ENCODE measurements at places on chromosomes 1 and 21.

DNA sequence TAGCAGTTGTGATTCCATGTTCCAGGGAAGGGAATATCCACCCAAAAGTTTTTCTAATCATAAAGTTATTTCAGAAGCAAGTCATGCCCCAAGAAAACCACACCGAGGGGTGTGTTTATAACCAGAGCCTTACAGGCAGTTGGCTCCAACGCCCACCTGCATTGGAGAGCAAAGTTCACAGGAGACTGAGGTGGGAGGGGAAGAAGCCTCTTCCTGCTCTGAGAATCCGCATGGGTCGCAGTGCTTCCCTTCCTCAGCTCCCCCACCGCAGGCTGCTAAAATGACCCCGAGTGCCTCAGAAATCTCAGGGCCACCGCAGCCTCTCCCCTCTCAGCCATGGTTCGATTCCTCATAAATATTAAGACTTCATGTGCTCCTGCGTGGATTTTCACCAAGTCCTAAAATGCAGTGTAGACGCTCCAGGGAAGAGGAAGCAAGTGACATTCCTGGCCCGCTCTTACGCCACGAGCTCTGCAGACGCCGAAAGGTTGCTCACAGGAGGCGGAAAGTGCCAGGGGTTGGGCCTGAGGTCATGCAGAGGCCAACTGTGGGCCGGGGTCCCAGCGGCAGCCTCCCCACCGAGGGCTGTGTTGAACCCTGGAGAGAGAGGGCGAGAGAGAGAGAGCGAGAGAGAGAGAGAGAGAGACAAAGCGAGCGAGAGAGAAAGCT, 13.4 kb upstream of the SPSB1 start:
- no peak for DNase-seq

DNA sequence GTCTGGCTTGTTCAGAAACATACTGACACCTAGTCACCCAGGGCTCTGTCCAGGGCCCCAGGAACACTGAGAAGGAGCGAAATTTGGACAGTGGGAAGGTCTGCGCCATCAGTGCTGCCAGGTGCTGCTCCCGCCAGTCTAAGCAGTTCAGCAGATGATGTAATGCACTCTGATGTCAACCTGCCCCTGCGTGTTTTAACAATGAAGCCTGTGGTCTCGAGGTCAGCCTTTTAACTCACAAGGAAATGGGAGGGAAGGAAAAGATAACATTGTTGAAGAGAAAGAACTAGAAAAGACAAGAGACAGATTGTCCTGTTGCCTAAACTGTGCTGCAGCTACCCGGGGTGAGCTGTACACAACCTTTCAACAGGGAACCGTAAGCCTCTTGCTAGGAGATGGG, 126.6 kb upstream of the IFFO2 start:
- no peak for DNase-seq

DNA sequence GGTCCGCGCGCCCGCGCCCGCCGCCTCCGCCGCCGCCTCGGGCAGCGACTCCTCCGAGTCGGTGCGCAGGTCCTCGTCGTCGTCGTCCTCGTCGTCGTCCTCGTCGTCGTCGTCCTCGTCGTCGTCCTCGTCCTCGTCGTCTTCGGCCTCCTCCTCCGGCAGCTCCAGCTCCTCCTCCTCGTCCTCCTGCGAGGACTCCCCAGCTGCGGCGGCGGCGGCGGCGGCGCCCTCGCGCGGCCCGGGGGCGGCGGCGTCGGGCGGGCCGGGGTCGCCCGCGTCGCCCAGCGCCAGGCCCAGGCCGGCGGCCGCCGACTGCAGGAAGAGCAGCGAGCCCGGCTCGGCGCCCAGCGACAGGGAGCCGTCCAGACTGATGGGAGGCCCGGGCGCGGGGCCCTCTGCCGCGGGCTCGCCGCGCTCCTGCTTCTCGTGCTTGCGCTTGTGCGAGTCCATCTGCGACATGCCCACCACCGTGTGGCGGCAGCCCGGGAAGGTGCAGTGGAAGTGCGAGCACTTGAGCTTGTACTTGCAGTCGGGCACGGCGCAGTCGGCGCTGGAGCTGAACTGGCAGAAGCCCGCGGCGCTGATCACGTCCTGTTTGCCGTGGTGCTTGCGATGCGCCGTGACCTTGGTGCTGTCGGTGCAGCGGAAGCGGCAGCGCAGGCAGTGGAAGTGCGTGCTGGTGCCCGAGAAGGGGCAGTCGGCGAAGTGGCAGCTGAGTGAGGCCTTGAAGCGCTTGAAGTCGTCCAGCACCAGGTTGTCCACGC, 157.3 kb downstream of the CASZ1 start:
- DNase-seq: no peak

- no peak for DNase-seq
Observed at GRCh38 chr1:185969028-185969427, 234.8 kb downstream of the HMCN1 start.

DNA sequence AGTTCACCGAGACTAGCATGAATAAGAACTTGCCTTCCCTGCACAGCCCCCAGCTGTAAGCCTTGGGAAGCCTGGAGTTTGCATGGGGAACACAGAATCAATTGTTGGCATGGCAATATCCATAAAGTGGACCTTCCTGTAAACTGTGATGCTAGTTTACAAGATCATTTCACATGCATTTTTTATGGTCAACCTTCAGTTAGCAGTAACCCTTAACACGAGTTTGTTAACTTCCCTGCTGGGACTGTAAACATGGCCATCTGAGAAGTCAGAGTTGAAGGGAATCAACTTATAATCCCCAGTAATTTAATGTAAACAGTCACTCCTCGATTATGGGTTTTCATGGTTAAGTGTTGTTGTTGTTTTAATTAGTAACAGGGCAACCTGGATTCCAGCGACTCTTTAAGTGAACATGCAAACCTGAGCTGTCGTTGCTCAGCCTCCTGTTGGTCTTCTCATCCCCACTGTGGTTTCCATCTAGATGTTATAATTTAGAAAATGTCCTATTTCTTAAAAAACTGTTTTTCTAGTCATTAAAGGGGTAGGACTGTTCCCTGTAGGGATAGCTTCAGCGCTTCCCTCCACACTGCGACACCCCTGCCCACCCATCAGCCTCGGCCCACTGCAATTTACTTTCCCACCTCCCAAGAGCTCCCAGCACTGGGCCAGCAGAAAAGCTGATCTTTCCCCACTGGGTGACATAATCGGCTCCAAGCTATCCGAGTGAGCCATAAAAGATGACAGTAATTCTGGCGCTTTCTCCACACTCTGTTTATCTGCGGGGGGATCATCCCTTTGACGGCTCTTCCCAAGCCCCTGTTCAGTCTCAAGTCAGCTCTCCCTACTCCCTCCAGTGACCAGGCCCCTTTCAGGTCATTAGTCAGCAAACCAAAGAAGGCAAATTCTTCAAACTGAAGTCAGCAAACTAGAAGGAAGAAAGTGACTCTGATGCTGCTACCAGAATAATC, 107.6 kb upstream of the IPO9 start:
- no peak for DNase-seq

- no peak for DNase-seq
Observed at GRCh38 chr1:204348722-204349121, 11.0 kb downstream of the PLEKHA6 start.

- DNase-seq: no peak
Observed at GRCh38 chr1:215418876-215419447, 148.1 kb upstream of the KCTD3 start.

GRCh38 chr1:195831789-195832188, 776.5 kb downstream of the KCNT2 start:
- no peak for DNase-seq

DNA sequence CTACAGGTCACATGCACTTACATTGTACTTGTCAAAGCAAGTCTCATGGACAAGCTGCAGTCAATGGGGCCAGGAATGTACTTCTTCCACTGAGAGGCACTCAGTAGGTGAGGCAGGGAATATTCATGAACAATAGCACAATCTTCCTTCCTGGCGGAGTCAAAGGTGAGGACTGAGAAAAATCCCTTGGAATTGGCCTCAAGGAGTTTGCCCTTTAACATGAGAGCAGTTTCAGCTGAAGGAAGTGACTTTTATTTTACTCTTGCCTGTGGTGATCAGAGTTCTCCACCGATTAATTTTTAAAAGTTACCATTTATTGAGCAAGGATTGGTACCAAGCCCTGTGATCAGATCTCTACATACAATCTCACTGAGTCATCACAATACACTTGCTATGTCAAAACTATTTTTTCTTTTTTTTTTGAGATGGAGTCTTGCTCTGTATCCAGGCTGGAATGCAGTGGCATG, 11.2 kb upstream of the AK2 start:
- DNase-seq: no peak

DNA sequence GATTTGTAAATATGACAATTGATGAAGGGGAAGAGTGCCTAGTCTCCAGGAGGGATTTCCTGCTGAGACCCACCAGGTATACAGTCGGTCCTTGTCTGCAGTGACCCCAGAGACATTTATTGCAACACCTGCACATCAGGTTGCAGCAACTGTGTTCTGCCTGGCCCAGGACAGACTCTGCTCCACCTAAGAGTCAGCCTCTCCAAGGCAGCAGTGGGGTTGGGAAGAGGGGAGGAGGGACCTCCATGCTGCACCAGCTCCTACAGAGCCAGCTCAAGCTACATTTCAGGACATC, 120.4 kb upstream of the IRF2BP2 start:
- DNase-seq: no peak

DNA sequence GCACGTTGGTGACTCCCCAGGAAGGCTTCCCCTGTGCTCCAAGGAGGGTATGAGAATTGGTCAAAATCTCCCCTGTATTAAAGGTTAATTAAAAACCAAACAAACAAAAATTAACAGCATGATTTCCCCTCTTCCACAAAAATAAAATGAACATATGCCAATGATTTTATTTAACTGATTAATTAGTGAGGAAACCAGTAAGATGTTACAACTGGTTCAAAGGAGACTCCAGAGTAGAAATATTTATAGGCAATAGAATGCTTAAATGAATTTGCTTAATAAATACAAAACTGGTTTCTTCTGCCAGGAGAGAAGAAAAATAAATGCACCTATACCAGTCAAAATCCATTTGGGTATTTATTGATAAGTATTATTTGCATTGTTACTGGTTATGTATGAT, 249.5 kb upstream of the DEPDC1 start:
- no peak for DNase-seq

DNA sequence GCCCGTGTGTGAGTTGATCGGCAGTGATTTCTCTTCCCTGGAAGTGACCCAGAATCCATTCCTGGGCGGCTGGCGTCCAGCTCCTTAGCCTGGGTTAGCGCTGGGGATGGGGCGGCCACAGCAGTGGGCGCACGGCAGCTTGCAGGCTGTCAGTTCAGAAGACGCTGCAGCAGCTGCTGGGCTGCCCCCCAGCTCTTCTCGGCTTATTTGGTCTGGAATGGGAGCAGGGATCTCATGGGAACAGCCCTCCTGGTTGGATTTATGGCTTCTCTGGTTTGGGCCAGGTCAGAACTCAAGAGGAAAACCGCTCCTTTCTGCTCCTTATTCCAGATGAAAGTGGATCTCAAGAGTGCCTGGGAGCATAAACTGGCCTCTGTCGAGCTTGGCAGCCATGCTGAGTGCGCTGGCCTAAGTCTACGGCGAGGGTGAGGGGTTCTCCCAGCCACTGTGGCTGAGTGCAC, 148.2 kb downstream of the PRDM16 start:
- DNase-seq: no peak

GRCh38 chr1:227190321-227190720, 128.0 kb downstream of the CDC42BPA start:
- no peak for DNase-seq

GRCh38 chr1:158286941-158287346, 2.8 kb upstream of the CD1C start:
- DNase-seq: no peak

DNA sequence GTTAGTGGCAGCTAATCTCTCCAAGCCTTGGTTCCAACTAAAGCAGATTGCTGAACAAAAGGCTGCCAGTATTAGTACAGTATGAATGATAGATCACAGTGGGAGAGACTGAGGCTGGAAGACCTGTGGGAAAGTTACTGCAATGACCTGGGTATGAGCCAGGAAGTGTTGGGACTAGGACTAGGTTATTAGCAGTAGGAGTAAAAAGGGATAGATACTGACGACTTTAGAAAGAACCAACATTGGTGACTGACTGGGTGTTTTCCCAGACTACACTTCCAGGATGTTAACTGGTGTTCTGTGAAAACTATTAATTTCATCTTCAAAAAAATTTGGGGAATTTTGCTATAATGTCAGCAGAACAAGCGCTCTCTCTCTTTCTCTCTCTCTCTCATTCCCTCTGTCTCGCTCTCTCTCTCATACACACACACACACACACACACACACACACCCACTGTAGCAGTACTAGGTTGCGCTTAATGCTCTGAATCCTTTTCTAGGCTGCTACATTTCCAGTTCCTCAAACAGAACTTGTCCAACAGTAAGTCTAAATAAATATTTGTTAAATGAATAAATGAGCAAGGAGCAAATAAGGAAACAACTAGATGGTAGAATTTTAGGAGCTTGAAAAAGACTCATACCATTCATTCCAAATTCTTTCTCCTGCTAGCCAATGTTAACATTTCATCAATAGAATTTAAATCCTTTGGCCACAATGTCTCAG, 47.6 kb upstream of the RGS8 start:
- DNase-seq: no peak

GRCh38 chr1:26597629-26598039, 68.1 kb downstream of the RPS6KA1 start:
- no peak for DNase-seq

Measured in activated CD8-positive, alpha-beta memory T cell treated with anti-CD3 and anti-CD28 coated beads for 1 hour (primary cell).